Activated naive CD4-positive, alpha-beta T cell treated with anti-CD3 and anti-CD28 coated beads, Interleukin-2, amount 50 U/mL, for 72 hours (primary cell): ENCODE measurements at places on chromosomes 12 and 14. TPM values are rescaled to one million over a fixed set of nuclear protein-coding genes. Genes with fewer than 3 reads are reported as not detected.

DDN gene
- total RNA-seq, result 0.07 TPM

PRR4 gene
- total RNA-seq, result 0.48 TPM

DNAJC22 gene
- 0.11 TPM for total RNA-seq

TESPA1 gene
- total RNA-seq, result 95.8 TPM

PLA2G1B gene
- total RNA-seq, result not detected

TSPAN19 gene
- total RNA-seq, result not detected

SINHCAF gene
- 190 TPM for total RNA-seq

GRCh38 chr12:115885040-115885690, 392.3 kb downstream of the MED13L start:
- no peak for DNase-seq

DNA sequence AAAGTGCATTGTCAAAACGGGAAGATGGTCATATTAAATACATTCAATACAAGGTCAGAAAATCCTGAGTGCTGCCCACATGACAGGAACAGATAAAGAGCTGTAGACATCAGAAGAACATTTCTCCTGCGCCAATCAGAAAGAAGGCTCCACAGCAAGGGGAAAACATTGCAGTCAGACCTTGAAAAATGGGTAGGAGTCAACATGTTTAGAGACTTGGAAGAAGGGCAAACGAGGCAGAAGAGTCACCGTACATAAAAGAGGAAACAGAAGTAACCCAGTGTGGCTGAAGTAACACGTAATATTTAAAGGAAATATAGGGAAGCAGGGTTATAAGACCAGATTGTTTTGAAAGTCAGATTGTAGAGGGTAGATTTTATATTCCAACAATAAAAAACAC, 11.9 kb downstream of the SPPL3 start:
- no peak for DNase-seq

GRCh38 chr12:118015944-118016343, 559 bp upstream of the RFC5 start:
- DNase-seq, result no peak

DNA sequence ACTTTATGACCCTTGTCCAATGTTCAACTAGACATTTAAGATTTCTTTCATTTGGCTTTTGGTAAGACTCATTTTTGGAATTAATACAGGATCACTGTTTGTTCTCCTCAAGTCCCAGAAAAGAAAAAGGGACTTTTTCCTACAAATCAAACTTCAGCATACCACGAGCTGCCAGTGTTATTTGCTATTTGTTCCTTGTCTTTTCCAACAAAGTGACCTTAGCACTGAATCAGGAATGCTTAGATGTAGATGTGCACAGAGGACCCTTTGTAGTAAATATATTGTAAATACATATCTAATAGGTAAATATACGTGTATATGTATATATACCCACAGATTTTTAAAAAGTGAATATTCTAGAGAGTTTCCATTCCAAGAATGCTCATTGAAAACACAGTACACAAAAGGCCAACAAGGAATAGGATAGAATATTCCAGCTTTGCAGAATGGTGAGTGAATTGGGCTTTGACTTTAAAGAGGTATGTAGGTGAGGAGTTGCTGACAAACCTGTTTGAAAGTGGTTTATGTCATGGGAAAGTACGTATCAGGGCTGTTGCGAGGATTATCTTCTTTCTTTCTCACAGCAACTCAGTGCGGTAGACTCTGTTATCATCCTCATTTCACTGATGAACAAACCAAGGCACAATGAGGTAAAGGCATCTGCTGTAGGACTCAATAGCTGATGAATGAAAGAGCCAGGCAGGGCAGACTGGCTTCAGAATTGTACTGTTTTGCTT, 65.0 kb downstream of the HMGA2 start:
- DNase-seq, result no peak

DNA sequence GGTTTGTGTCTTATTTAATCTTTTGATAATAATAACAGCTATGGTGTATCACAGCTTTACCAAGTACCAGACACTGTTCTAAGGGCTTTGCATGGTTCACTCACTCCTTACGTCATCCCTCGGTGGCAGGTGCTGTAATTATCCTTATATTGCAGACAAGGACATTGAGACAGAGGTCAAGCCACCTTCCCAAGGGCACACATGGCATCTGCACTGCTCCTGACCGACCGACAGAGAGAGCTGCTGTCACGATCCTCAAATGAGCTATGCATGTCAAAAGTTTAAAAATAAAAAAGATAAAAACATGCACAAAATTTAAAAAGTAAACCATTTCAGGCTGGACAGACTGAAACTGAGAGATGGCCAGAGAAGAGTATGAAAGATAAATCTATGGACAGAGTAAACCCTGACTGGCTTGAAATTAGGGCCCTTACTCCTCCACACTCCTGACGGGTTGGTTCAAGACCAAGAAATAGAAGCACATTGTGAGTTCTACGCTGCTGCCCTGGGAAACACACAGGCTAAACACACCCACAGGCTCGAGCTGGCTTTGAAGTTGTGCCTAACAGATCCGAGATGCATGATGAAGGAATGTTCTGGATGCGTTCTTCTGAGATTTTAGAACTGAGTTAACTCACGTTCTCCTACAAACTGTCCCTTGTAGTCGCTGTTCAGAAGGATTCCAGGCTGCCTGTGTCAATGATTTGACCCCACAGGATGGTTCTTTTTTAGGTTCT, 268.7 kb downstream of the ZFP36L1 start:
- no peak for DNase-seq

DNA sequence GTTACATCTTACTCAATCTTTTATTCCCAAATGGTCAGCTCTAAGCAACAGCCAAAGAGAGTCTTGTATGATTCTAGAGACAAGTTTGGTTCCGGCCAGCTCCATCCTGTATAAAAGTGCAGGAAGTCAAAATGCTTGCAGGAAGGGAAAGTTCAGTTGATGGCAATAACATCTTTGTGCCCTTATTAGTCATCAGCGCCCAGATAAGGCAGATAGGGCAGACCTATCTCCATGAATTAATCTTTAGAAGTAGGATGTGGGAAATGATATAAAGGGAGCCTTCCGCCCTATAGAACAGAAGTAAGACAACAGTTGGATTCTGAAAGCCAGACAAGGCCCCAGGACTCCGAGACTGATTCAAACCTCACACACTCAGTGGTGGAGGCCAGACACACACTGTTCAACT, 6.4 kb downstream of the GNS start:
- no peak for DNase-seq

DNA sequence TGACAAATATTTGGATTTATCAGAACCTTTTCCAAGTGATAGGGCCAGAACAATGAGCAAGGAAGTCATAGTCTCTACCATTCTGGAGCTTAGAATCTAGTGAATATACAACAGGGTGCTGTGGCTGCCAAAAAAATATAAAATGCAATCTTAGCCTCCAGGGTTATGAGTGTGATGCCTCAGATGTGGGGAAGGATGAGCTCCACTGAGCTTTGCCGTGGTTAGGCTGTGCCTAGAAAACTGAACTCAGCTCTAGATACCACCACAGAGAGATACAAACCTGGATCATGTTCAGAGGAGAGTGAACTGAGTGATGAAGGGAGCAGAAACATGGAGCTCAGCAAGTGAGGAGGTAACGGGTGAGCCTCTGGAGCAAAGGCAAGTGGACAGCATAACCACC, 138.1 kb upstream of the HIF1A start:
- no peak for DNase-seq

DNA sequence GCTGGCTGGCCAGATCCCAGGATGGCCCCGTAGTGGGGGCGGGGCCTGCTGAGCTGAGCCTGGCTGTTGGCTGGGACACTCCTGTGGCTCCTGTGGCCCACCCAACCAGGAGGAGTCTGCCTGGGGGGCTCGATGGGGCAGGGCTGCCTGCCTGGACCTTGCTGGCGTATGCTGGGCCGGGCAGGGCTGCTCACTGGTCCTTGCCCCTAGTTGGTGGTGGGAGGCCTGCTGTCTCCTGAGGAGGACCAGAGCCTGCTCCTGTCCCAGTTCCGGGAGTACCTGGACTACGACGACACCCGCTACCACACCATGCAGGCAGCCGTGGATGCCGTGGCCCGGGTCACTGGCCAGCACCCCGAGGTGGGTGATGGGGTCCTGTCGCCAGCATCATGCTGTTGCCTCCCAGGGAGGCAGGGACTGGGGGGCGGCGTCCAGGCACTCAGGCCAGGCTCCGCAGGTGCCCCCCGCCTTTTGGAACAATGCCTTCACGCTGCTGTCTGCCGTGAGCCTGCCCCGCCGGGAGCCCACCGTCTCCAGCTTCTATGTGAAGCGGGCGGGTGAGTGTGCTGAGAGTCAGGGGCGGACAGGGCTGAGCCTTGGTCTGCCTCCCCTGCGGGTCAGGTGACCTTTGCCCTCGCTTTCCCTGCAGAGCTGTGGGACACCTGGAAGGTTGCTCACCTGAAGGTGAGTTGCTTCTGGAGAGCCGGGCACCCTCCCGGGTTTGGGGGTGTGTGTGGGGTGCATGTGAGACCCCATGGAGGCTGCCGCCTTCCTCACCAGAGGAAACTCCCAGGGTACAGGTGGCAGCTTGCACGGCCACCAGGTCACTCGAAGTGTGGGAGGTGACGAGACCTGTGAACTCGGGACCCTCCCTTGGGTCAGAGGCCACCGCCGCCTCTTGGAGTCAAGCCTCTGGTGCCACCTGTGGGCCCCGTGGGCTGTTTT, 3.4 kb downstream of the NOC4L start:
- peak; percentile 2 for DNase-seq

- DNase-seq, result no peak
Observed at GRCh38 chr12:120352117-120352516, 16.8 kb downstream of the MSI1 start.

DNA sequence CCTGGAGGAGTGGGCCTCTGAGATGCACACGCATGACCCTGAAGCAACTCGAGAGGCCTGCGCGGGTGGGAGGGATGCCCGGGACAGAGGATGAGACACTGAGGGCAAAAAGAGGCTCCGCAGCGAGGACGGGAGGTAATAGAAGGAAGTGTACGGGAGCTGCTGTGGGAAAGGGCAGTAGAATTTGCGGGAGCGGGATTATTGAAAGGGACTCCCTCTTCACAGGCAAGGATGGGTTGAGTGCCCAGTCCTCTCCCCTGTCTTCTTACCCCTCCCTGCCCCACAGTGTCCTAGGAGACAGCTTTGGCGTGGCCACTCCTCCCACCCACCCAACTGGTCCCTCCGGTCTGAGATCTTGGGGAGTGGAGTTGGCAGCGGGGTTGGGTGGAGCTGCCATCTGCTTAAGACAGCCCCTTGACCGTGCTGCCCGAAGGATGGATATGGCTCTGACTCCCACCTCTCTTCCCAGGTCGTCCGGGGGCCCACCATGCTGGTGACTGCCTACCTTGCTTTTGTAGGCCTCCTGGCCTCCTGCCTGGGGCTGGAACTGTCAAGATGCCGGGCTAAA, 15.7 kb upstream of the ESPL1 start:
- DNase-seq, result no peak

DNA sequence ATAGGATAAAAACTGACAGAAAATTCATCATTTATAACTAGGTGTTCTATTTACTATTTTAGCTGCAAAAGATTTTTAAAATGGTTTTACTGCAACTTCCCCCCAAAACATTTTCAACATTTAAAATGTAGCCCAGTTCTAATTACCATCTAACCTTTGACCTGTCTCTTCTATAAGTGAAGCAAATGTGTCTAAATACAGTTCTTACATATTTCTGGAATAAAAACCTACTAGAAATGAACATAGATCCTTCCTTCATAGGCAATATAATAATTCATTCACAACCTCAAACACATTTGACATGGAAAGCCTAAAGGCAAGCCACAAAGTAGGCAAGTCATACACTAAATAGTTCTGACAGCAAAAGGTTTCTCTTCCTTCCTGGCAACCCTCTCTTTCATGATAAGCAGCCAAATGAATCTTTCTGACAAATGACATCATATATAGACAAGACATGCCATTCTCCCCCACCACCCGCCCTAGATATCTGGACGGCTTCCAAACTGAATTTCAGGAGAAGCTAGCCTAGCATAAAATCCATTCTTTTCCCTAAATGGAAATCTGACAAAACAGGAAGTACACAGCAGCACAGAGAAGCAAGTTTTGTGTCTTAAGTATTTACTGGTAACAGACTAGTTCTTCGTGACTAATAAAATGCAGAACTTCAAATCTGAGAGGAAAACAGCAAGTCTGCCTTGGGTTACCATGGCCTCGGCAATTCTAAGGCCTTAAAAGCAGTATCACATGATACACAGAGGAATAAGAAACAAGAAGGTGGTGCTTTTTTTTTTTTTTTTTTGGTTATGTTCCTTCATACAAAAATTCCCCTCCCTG, 17.2 kb upstream of the ARID4A start:
- DNase-seq, result no peak

DNA sequence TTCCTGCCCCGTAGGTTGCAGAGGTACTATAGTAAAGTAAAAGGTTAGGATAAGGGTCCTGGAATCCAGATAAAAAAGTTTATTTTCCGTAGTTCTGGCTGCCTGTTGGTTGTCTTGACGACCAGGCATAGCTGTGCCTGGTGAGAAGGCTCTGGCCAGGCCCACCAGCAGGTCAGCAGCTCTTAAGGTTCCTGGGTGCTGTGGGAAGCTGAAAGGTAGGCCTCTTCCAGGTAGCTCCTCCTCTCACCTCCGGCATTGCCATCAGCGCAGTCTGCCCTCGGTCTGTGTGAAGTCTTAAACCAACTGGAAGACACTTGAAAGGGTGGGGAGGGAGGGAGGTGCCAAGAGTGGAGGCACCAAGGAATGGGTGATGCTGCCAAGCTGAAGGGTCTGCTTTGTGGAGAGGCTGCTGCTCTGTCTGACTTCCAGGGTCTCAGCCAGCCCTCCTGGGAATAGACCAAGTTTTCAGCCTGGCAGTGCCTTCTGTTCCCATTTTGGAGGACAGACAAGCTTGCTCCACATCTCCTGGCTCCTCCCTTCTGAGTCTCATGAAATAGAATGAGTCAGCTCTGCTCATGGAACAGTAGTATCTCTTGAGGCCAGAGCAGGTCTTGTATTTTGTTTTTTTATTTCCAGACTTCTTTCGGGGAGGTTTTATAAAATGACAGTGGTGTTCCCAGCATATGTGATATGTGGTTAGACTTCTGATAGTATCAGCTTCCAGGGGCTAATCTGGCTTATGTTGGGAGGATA, 5.2 kb upstream of the ACADS start:
- no peak for DNase-seq

GRCh38 chr12:27542628-27543027, 18.6 kb downstream of the PPFIBP1 start:
- no peak for DNase-seq

DNA sequence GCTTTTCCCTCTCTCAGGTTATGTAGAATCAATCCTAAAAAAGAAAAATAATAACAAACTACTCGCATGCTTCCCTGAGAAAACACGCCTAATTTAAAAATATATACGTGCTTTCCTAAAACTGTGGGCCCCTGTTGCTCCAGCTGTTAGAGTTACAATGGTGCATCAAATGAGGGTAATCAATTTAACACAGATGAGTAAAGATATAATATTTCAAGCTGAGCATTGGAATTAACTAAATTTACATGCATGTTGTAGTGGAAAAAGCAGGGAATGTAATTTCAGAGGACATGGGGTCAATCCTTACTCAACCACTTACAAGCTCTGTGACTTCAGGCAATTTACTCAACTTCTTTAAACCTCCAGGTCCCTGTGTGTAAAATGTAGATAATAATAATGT, 22.4 kb upstream of the LGR5 start:
- DNase-seq, result no peak

- DNase-seq, result no peak
Observed at GRCh38 chr12:18570543-18570942, 167.3 kb downstream of the PLCZ1 start.

- no peak for DNase-seq
Observed at GRCh38 chr12:84085046-84085445, 827.6 kb downstream of the SLC6A15 start.

- DNase-seq, result no peak
Observed at GRCh38 chr12:97200181-97200580, 262.4 kb upstream of the RMST start.

GRCh38 chr12:88057994-88058718, 29.0 kb upstream of the C12orf50 start:
- DNase-seq, result no peak
